ENCODE measurements at places on chromosomes 11 and 22.
A peak's percentile ranks its signal among the peaks of the same experiment; 100 is the strongest.

DNA sequence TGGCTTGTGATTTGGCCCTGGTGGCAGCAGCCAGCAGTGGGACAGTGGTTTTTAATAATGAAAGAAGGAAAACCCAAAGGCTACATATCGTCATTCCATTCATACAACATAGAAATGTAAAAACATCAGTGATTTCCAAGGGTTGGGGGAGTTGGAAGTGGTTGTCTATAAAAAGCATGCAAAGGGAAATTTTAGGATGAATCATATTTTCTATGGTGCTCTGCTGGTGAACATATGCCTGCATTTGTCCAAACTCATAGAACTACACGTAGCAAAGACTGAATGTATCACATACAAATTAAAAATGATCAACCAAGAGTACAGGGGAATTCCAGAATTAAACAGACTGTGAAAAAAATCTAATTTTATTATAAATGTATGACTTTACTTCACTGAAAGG is 11.1 kb downstream of the OR5B3 start:
- peak; percentile 29 for DNase-seq

DNA sequence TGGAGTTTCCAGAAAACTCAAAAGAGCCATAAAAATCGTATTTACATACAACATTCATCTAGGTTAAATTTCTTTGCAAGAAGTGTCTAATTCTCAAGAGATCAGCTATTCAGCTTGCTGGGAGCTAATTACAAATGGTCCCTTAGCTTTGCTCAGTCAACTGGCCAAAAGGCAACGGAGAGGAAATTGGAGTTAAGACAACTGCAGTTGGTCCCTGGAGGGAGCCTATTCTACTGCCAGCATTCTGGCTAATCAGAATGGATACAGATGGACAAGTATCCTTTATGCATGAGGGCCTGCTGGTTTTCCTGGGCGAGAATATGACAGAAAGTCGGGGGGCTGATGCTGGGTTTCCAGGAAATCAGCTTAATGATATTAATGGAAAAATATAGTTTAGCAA is 45.5 kb downstream of the KCNJ1 start:
- DNase-seq = peak; percentile 45

DNA sequence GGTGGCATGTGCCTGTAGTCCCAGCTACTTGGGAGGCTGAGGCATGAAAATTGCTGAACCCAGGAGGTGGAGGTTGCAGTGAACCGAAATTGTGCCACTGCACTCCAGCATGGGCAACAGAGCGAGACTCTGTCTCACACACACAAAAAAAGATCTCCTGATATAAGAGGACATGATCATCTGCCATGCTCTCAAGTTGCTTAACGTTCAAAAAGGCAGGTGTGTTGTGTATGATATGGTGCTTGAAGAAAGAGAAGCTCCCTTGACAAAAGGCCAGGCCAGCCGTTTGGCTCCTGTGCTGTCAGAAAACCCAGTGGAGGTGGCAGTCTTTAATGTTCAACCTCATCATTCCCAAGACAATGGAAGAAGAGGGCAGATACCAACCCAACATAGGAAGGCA is 117.3 kb upstream of the PLET1 start:
- no peak for DNase-seq

- peak; percentile 100 for DNase-seq
Measured at GRCh38 chr11:46392421-46393230, 1.1 kb upstream of the CHRM4 start.

DNA sequence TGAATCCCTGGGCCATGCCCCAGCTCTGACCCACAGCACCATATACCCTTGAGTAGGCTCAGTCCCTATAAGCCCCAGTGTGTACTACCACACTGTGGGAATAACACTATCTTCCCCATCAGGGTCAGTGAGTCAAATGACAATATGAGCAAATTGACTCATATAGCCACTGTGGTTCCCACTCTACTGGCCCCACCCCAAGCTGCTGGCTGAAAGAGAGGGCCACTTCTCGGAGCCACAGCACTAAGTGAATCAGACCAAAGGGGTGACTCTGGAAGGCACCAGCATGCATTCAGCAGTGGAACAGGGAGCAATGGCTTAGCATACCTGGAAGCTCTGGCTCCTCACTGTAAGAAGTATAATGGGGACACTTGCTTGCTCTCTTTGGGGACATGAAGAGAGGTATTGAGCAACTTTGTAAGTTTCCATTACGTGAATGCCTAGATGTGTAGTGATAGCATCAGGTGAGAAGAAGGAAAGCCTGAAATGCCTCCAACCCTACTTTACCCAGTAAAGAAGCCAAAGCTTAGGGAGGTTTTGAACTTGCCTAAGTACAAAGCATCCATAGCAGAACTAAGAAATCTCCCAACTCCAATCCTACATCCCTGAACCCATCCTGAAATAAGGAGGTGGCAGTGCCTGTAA is 13.5 kb downstream of the CD59 start:
- DNase-seq = peak; percentile 35

DNA sequence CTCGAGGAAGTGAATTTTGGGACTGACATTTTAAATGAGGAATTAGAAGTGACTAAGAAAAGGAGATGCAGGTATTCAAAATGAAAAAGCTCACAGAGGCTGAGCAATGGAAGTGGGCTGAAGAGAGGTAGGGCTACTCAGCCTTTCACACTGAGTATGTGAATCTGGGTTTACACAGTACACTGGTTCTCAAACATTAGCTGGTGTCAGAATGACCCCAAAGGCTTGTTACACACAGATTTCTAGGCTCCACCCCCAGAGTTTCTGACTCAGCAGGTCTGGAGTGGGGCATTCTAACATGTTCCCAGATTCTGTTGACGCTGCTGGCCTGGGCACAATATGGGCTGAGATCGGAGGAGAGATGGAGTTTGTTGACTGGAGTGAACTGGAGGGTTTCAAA is 32.8 kb downstream of the CADM1 start:
- no peak for DNase-seq

GRCh38 chr11:109892321-109892794 is 200.8 kb upstream of the ZC3H12C start:
- peak; percentile 68 for DNase-seq

GRCh38 chr11:38481391-38481790 is 1883.4 kb upstream of the RAG2 start:
- no peak for DNase-seq

- no peak for DNase-seq
Measured at GRCh38 chr11:90423378-90423777, 200.5 kb upstream of the CHORDC1 start.

DNA sequence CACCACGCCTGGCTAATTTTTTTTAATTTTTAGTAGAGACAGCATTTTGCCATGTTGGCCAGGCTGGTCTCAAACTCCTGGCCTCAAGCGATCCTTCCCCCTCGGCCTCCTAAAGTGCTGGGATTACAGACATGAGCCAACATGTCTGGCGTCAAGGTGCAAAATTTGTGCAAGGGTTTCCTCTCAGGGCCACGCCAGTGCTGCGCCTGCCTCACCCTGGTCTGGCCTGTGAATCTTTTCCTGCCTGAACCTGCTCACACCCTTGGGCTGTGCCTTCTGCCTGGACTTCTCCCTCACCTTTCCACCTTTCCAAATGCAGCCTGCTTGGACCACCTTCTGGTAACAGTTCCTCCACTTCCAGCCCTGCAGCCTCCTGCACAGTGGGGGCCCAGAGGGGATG is 43.4 kb downstream of the MCM5 start:
- peak; percentile 21 for DNase-seq

GRCh38 chr11:60145677-60146076 is 37.2 kb downstream of the MS4A6A start:
- DNase-seq = no peak

DNA sequence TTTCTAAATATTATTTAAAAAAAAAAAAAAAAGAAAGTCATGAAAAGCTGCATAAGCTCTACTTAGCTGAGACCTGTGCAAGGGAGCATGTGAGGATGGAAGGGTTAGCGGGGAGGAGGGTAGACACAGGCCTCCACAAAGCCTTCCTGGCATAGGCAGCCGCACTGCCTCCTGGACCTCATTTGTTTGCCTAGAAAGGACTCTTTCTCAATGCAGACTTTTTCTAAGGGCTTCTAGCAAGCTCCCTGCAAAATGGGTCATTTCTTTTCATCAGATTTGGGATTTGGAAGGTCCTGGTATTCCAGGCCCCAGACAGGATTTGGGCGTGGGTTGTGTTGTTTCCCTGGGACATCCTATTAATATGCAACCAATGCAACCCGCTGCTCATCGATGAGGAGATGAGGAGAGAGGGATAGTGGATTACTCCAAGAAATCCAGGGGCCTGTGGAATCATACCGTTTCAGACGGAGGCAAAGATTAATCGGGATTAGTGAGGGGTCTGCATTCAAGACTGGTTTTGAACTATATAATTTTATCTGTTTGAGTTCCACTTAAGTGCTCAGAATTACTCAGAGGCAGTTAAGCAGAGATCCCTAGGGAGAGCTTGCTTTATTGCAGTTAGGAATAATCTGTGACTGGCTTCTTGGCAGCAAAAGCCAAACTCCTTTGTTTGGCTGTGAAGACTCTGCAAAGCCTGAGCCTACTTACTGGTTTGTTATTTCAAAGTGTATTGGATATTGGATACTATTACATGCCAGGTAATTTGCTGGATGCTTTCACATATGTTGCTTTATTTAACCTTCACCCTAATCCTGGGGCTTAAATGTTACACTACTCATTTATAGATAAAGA is 106.9 kb upstream of the NAV2 start:
- peak; percentile 89 for DNase-seq

DNA sequence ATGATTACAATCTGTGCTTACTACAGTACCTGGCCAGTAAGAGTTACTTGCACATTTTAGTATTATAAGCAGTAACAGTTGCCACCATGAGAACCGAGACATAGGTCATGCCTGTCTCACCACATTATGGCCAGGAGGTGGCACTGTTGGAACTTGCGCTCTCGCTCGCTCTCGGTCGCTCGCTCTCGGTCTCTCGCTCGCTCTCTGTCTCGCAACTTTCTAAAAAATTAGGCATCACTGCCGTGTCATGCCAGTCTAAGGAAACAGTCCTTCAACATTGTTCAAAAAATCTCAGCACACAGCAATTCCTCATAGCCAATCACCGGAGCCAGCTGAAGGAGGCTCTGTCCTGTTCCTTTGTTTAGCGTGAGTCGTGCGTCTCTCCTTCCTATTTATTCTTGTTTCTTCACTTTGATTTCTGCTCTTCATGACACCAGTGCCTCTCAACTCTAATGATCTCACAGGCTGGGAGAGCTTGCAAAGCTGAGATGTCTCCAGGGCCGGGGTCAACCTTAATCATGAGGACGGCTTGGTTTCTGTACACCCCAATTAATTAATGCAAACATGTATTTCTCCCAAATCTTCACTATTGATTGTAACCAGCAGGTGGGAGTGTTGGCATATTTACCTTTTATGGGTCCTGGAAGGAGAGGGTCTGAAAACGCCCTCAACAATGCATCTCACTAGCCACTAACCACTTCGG is 6.3 kb upstream of the ADAMTS8 start:
- DNase-seq = peak; percentile 86

GRCh38 chr11:23236826-23237555 is 376.7 kb upstream of the CCDC179 start:
- DNase-seq = no peak

GRCh38 chr11:115961159-115962003 is 457.2 kb upstream of the CADM1 start:
- no peak for DNase-seq

DNA sequence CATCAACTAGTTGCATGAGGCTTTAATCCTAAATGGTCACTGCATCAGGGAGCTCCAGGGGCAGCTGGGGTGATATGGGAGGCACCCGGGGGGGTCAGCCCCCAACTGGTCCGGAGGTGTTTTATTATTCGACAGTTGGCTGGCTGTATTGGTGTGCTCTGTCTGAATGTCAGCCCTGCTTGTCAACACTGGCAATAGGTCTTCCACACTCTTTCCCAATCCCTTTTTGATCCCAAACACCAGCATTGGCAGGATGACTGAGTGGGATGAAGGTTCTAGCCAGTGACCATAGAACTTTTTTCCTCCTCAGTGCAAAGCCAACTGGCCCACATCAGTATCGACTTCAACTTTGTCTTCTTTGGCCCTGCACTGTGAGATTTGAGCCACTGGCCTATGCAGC is 8.9 kb upstream of the LDLRAD3 start:
- no peak for DNase-seq

- DNase-seq = no peak
Measured at GRCh38 chr11:5611627-5612026, 13.2 kb upstream of the TRIM34 start.

DNA sequence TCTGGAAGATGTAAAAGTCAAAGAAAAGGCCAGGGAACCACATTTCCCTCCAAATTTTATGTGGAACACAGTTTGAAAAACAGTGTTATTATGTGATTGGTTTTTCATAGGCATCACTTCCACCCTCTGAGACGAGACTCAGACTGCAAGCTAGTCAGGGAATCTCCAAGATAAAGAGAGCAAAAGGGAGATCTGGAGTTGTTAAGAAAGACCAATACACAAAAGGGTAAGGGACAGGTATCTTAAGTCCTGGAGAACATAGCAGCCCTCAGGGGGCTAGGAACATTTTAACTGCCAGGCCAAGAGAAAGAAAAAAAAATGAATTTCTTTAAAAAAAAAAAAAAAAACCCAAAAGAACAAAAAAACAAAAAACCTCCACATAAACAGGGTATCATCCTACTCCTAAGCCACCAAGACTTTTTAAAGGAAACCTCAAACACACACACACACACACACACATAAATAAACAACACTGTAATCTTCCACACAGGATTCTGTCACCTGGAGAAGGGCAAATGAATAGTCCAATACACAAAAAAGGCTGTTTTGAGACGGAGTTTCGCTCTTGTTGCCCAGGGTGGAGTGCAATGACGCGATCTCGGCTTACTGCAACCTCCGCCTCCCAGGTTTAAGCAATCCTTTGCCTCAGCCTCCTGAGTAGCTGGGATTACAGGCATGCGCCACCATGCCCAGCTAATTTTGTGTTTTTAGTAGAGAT is 44.5 kb downstream of the CELF1 start:
- no peak for DNase-seq

- no peak for DNase-seq
Measured at GRCh38 chr11:128052912-128053641, 534.3 kb downstream of the ETS1 start.

DNA sequence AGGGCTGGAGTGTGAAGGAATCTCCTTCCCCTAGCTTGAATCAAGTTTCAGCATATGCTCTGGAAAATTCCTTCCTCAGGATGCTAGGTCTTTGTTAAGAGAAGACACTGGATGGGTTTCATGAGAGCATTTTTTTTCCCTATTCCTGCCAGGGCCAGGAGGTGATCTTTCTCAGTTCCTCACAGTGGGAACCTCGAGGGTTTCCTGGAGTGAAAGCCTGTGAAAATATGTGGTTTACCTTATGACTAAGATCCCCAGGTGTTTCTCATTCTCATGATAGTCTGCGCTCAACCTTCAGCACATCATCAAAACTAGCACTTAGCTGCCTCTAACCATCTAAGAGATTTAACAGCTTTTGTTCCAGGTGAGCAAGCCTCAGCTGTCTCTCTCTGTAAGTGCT is 985.3 kb upstream of the FAT3 start:
- no peak for DNase-seq
